Activated CD4-positive, alpha-beta memory T cell treated with anti-CD3 and anti-CD28 coated beads for 36 hours (primary cell): ENCODE measurements at places on chromosomes 16 and 17. TPM values are rescaled to one million over a fixed set of nuclear protein-coding genes. Genes with fewer than 3 reads are reported as not detected.

The SLC38A8 gene
- not detected for total RNA-seq

The OR3A3 gene
- total RNA-seq = not detected

The SLC25A39 gene
- 122 TPM for total RNA-seq

The GPR142 gene
- total RNA-seq = not detected

The PRDM7 gene
- total RNA-seq = not detected

The SLC22A31 gene
- total RNA-seq = 0.39 TPM

The KRT12 gene
- not detected for total RNA-seq
